ENCODE measurements at places on chromosomes 12 and 14.

DNA sequence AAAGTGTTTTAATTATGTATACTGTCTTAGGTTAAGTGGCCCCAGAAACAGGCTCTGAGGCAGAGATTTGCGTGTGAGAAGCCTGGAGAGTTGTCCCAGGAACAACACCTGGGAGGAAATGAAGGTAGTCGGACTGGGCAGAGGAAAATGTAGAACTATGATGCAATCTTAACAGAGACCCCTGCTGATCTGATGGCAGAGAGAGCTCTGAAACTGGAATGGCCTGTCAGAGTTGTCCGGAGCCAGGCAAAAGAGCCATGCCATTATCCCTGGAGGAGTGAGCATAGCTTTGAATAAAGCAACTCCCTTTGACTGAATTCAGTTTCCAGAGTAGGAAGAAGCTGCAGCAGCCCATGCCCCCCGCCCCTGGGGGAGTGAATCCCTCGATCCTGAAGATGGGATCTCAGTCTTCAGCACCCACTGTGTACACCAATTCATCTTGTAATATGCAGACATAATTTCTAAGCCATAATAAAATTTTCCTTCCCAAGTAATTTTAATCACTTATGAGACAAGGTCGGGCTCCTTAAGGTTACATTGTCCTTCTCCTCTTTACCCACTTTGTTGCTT lies 264.8 kb downstream of the PDZRN4 start:
- no peak for DNase-seq

DNA sequence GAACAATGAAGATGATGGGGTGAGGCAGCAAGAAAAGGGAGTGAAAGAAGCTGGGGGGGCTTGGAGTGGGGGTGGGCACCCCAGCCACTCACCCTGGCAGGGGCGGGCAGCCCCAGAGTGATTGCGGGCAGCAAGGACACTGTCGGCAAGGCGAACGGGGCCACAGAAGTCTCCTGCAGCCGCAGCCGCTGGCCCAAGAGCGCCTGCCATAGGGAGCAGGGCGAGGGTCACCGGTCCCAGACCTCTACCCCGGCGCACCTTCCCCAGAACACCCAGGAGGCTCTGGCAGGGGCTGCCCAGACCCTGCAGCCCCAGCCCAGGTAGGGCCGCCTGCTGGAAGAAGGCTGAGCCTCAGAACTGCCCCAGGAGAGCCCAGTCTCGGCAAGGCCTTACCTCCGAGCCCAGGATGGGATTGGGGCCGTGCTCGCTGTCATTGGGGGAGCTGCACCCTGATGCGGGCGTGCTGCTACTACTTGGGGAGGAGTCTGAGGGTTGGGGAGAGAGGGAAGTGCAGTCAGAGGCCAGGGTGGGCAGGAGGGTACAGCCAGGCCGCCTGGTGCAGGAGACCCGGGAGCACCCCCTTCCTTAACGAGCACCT lies 22.9 kb downstream of the SLC48A1 start:
- DNase-seq = no peak

- DNase-seq = no peak
Observed at GRCh38 chr12:67280572-67280971, 11.4 kb downstream of the CAND1 start.

DNA sequence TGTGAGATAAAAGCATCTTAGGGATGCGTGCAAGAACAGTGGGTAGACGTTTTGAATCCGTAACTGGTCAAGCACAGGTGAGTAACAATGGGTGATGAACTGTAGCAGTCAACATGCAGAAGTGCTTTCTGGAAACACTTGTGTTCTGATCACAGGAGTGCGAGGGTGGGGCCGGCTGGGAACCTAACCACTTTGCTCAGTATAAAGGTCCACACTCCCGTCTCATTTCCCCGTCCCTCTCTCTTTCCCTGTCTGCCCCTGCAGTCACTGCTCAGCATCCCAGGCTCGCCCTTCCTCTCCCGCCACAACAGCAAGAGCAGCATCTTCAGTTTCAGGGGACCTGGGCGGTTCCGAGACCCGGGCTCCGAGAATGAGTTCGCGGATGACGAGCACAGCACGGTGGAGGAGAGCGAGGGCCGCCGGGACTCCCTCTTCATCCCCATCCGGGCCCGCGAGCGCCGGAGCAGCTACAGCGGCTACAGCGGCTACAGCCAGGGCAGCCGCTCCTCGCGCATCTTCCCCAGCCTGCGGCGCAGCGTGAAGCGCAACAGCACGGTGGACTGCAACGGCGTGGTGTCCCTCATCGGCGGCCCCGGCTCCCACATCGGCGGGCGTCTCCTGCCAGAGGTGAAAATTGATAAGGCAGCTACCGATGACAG lies 127.1 kb downstream of the FIGNL2 start:
- DNase-seq = peak; percentile 23

- no peak for DNase-seq
Observed at GRCh38 chr12:89941436-89941835, 232.8 kb upstream of the ATP2B1 start.

DNA sequence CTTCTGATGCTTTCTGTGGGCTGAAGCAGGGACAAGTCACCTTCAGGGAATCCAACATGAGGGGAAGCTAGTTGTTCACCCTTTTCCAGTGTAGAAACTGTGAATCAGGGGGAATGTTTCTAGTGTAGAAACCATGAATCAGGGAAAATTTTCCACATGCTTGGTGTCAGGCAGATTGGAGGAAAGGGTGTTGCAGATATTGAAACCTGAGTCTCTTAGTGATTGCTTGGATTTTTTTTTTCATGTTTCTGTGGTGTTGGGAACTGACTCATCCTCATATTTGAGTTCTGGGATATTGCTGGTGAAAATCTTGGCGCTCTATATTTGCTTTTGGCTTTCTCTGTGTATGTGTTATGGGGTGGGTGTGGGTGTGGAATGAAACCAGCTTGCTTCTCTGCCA lies 144.5 kb upstream of the FBXO33 start:
- DNase-seq = no peak

GRCh38 chr14:61221906-61222305 lies 59.2 kb downstream of the TMEM30B start:
- no peak for DNase-seq

DNA sequence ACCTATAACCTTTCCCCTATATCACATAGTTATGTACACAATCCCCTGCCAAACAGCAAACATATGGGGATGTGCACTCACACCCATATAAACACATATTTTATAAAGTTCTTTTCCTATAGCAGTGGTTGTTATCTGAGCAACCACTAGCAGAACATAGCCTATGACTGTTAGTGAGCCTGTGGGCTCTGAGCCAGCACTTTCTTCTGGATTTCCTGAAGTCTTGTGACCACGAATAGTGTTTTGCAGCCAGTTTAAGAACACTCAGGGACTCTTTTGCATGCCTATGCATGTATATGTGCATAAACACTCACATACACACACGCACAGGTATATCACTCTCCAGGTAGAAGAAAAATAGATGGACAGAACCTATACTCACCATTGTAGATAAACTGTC lies 17.1 kb downstream of the TESPA1 start:
- no peak for DNase-seq

GRCh38 chr12:62737188-62737587 lies 197.8 kb downstream of the PPM1H start:
- no peak for DNase-seq

- no peak for DNase-seq
Observed at GRCh38 chr14:61516964-61517653, 178.2 kb upstream of the HIF1A start.

DNA sequence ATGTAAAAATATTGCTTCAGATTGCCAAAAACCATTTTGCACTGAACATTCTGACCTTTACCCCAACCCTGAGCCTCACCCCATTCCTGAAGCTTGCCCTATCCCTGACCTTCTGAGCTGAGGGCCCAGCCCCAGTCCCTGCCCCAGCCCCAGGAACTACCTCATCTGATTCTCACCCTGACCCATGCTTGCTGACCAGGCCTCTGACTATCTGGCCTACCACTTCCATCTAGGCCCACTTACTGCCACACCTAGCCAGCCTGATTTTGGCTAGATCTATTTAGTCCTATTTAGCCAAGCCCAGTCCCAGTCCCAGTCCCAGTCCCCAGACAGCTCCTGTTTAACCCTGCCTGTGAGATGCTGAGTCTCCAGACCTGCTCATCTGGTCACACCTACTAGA lies 33.6 kb downstream of the OR10P1 start:
- DNase-seq = no peak

DNA sequence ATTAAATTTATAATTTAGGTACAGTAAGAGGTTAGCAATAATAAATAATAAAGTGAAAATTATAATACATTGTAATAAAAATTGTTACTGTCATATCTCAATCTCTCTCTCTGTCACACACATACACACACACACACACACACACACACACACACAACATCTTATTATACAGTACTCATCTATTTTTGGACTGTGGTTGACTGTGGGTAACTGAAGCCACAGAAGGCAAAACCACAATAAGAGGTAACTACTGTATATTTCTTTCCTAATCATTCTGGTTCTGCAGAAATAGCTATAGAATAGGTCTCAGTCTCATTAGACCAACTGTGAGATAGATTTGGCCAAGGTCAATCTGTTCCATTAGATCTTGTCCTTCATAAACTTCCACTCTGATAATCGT lies 33.1 kb upstream of the PTPRO start:
- no peak for DNase-seq

DNA sequence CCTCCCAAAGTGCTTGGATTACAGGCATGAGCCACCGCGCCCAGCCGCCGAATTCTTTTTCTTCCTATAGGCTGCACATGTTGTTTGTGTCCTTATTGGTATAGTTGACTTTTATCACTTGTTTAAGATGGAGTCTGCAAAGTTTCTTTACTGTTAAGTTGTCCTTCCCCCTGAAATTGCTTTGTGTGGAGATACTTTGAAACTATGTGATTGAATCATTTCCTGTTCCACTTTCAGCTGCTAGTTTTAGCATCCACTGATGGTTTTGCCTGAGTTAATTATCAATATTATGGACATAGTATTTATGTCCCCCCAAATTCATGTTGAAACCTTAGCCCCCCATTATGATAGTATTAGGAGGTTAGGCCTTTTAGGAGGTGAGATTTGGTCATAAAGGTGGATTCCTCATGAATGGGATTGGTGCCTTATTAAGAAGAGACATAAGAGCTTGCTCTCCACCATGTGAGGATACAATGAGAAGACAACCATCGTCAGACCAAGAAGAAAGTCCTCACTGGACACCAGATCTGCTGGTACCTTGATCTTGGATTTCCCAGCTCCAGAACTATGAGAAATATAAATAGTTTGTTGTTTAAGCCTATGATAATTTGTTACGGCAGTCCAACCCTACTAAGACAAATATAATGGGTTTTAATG lies 34.9 kb downstream of the PPHLN1 start:
- no peak for DNase-seq

DNA sequence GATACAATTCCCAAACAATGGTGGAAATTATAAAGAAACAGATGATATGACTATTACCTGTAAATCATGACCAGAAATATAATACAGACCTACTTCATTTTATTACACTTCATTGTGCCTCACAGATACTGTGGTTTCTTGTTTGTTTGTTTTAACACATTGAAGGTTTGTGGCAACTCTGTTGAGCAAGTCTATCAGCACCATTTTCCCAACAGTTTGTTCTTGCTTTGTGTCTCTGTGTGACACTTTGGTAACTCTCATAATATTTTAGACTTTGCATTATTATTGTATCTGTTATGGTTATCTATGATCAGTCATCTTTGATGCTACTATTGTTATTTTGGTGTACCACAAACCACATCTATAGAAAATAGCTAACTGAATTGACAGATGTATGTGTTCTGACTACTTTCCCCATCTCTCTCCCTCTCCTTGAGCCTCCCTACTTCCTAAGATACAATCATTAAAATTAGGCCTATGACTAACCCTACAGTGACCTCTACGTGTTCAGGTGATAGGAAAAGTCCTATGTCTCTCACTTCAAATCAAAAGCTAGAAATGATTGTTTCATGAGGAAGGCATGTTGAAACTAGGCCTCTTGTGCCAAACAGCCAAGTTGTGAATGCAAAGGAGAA lies 49.1 kb downstream of the FBXO33 start:
- DNase-seq = no peak

GRCh38 chr12:110281549-110282299 lies 677 bp downstream of the ATP2A2 start:
- peak; percentile 44 for DNase-seq

- DNase-seq = no peak
Observed at GRCh38 chr12:107296681-107297089, 203.3 kb upstream of the CRY1 start.

GRCh38 chr12:83317595-83317994 lies 630.9 kb downstream of the TMTC2 start:
- DNase-seq = no peak

DNA sequence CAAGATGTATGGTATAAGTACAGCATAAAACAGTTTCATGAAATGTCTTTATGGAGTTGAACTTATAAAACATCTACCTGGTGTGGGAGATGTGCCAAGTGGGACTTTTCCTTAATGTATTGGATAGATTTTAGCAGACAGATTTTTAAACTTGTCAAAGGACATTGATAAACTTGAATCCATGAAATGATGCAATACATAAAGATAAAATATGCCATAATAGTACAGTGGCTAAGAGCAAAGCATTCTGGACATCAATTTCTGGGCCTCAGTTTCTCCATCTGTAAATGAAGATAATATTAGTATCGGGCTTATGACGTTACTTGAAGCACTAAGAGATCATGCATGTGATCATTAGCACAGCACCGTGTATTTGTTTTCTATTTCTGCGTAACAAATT lies 45.4 kb downstream of the NKX2-1 start:
- DNase-seq = no peak

GRCh38 chr12:614411-614970 lies 48.8 kb downstream of the NINJ2 start:
- no peak for DNase-seq

- no peak for DNase-seq
Observed at GRCh38 chr12:28202374-28203130, 12.3 kb downstream of the CCDC91 start.

DNA sequence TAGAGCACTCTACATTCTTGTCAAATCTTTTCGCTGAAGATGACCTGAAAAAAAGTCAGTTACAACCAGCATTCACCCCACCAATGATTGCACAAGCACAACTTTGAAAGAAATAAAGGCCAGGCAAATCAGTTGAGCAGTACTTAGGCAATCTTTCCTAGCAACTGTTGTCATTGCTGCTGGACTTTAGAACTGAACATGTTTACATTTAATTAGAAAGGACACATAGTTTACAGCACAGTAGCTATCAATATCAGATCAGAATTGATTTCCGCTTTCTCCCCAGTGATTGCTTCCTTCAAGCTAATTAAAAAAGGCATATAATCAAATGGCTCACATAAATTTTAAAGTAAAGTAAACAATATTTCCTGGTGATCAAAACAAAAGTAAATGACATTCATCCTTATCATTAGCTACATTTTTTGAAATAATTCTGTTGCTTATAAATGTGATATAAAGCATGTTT lies 128.4 kb downstream of the FOXA1 start:
- DNase-seq = no peak

- DNase-seq = no peak
Observed at GRCh38 chr14:95157048-95157326, 342 bp downstream of the DICER1 start.

GRCh38 chr14:72906879-72907278 lies 13.0 kb upstream of the DPF3 start:
- DNase-seq = no peak

GRCh38 chr12:1445807-1446206 lies 148.6 kb downstream of the FBXL14 start:
- DNase-seq = no peak

Measured in inflammatory macrophage treated with lipopolysaccharide for 1 hour (primary cell).